ENCODE measurements at places on chromosomes 4 and X. TPM values are rescaled to one million over a fixed set of nuclear protein-coding genes. Genes with fewer than 3 reads are reported as not detected.

DNA sequence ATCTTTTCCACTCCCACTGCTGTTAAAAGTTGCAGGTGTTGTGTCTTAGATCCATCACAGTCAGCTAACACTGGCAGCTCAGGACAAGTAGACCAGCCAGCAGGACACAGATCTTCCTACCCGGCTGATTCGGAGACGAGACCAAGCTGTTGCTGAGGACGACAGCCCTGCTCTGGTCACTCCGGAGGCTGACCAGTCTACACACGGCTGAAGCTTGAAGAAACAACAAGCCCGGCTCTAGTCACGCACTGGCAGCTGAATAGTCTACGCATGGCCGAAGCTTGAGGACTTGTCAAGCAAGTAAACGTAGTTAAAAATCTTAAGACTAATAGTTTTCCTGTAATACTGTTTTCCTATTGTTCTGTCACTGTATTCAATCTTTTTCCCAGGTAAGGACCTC, 1.8 kb downstream of the ACOX3 start:
- no peaks in the 10 kb centered on the region for H3K27me3 ChIP-seq
- peaks cover 20% of the 10 kb centered on the region for H3K4me1 ChIP-seq

GRCh38 chr4:102598086-102598761, 97.1 kb downstream of the NFKB1 start:
- no peak overlapping the region for H3K4me3 ChIP-seq
- DNase-seq: no peak
- no peaks in the 10 kb centered on the region for H3K27me3 ChIP-seq
- H3K4me1 ChIP-seq: peaks cover 2% of the 10 kb centered on the region
- H3K36me3 ChIP-seq: no peaks in the 10 kb centered on the region

GRCh38 chr4:145936997-145937901, 1.4 kb downstream of the ZNF827 start:
- peak; percentile 79 for DNase-seq
- no peaks in the 10 kb centered on the region for H3K27me3 ChIP-seq
- H3K36me3 ChIP-seq: no peaks in the 10 kb centered on the region
- peak overlapping the region; percentile 95 for H3K27ac ChIP-seq
- H3K4me3 ChIP-seq: peak overlapping the region; percentile 90

DNA sequence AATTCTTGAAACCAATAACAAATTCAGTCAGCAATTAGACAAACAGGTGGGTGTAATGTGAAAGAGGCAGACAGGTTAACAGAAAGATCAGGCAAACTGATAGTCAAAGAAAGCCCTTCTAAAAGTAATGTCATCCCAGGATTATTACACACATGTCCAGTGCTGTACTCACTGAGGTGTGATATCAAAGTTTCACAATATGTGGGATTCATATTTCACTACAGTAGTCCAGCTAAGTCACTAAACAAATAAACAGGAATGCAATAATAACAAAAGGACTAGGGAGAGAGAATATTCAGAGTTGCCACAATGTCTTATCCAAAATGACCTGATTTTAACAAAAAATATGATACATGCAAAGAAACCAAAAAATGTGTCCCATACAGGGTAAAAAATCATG, 787.5 kb downstream of the FSTL5 start:
- H3K4me1 ChIP-seq: no peaks in the 10 kb centered on the region
- DNase-seq: no peak
- no peaks in the 10 kb centered on the region for H3K27me3 ChIP-seq
- H3K27ac ChIP-seq: no peak overlapping the region

- no peaks in the 10 kb centered on the region for H3K27me3 ChIP-seq
- H3K4me3 ChIP-seq: no peak overlapping the region
- no peak overlapping the region for H3K27ac ChIP-seq
- DNase-seq: no peak
- peaks cover 6% of the 10 kb centered on the region for H3K4me1 ChIP-seq
Measured at GRCh38 chr4:52860361-52860760, 1.8 kb upstream of the RASL11B start.

GRCh38 chr4:99102634-99103033, 14.0 kb upstream of the ADH5 start:
- no peak overlapping the region for H3K27ac ChIP-seq
- no peaks in the 10 kb centered on the region for H3K27me3 ChIP-seq
- no peaks in the 10 kb centered on the region for H3K36me3 ChIP-seq
- H3K4me1 ChIP-seq: no peaks in the 10 kb centered on the region

- H3K36me3 ChIP-seq: no peaks in the 10 kb centered on the region
- H3K27me3 ChIP-seq: no peaks in the 10 kb centered on the region
- no peak overlapping the region for H3K27ac ChIP-seq
Measured at GRCh38 chr4:2365913-2366210, 52.6 kb downstream of the ZFYVE28 start.

GRCh38 chr4:124202099-124202498, 510.4 kb downstream of the ANKRD50 start:
- H3K27me3 ChIP-seq: no peaks in the 10 kb centered on the region
- no peaks in the 10 kb centered on the region for H3K4me1 ChIP-seq
- no peak overlapping the region for H3K4me3 ChIP-seq
- no peaks in the 10 kb centered on the region for H3K36me3 ChIP-seq

GRCh38 chr4:26647523-26648224, 63.8 kb downstream of the TBC1D19 start:
- no peaks in the 10 kb centered on the region for H3K27me3 ChIP-seq
- no peak overlapping the region for H3K27ac ChIP-seq
- no peaks in the 10 kb centered on the region for H3K36me3 ChIP-seq
- no peak overlapping the region for H3K4me3 ChIP-seq
- DNase-seq: no peak
- no peaks in the 10 kb centered on the region for H3K4me1 ChIP-seq

DNA sequence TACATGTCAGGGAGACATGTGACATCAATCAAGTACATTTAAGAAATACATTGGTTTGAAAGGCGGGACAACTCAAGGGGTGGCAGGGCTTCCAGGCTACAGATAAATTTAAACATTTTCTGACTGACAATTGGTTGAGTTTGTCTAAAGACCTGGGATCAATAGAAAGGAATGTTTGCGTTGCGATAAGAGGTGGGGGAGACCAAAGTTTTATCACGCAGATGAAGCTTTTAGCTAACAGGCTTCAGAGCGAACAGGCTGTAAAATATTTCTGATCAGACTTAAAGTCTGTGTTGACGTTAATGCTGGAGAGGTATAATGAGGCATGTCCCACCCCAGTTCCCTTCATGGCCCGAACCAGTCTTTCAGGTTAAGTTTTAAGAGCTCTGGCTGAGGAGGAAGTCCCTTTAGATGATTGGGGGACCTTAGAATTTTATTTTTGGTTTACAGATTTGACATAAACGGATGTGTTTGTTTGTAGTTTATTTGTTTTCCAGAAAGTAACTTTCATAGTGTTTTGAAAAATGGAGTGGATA, 346.7 kb upstream of the RASGEF1B start:
- no peaks in the 10 kb centered on the region for H3K27me3 ChIP-seq
- H3K4me3 ChIP-seq: no peak overlapping the region
- DNase-seq: no peak
- no peak overlapping the region for H3K27ac ChIP-seq
- H3K4me1 ChIP-seq: no peaks in the 10 kb centered on the region
- no peaks in the 10 kb centered on the region for H3K36me3 ChIP-seq

ATP2B3 gene
- not detected for total RNA-seq

CYLC1 gene
- not detected for total RNA-seq

All from ovary (tissue), 10 donors.